Retina (tissue), 1 donor: ENCODE measurements at places on chromosomes 2 and 18.

DNA sequence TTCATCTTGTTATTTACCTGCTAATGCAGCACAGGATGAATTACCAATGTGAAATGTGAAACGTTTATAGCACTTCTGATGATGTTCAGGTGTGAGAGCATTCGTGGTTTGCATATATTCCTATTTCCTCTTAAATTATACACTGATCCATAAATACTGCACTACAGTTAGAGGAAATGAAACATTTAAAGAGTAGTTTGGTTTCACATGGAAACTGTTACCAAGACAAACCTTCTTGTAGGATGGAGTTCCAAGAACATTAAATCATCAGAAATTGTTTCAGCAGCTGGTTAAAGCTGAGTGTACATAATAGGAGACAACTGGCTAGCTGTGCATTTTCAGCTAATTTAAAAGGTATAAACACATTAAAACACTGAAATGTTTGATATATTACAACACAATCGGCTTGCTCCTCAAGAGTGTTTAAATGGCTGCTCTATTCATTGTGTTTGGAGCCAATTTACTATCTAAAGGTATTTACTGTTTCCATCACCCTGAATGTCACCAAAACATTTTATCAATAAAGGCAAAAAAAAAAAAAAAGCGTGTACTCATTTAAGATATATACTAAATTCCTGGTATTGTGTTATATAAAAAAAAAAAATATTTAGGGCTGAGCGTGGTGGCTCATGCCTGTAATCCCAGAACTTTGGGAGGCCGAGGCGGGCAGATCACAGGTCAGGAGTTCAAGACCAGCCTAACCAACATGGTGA, 100.6 kb downstream of the DYM start:
- no peak for DNase-seq

DNA sequence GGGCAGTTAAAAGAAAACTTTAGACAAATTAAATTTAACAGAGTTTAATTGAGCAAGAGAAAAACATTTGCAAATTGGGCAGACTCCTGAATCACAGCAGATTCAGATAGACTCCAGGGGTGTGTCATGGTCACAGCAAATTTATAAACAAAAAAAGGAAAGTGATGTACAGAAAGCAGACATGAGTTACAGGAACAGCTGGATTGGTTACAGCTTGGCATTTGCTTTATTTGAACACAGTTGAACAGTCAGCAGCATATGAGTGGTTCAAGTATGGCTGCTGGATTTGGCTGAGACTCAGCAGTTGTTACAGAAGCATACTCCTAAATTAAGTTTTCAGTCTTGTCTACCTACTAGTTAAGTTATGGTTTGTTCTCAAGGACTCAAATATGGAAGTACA, 82.3 kb upstream of the NYAP2 start:
- no peak for DNase-seq

DNA sequence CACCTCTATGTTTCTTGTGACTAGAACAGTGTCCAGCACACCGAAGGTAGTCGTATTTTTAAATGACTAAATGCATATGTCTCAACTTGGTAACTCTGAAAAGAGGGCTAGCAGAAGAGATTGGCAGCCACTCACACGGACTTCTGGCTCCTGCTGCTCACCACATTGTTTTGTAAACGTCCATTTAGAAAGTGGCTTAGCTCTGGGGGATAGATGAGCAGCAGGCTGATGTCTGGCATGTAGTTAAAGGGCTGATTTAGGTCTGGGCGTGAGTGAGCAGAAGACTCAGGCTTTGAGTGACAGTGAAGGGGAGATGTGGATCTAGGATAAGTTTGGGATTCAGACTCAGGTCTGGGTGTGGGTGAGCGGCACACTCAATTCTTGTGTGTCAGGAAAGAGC, 372.9 kb upstream of the HS6ST1 start:
- no peak for DNase-seq

GRCh38 chr2:15154297-15154696, 406.8 kb downstream of the NBAS start:
- no peak for DNase-seq

GRCh38 chr2:219511547-219512325, 2.5 kb upstream of the ASIC4 start:
- peak; percentile 58 for DNase-seq
